Cerebellar nuclear complex (tissue), 1 donor: ENCODE measurements at places on chromosomes 4 and X.

DNA sequence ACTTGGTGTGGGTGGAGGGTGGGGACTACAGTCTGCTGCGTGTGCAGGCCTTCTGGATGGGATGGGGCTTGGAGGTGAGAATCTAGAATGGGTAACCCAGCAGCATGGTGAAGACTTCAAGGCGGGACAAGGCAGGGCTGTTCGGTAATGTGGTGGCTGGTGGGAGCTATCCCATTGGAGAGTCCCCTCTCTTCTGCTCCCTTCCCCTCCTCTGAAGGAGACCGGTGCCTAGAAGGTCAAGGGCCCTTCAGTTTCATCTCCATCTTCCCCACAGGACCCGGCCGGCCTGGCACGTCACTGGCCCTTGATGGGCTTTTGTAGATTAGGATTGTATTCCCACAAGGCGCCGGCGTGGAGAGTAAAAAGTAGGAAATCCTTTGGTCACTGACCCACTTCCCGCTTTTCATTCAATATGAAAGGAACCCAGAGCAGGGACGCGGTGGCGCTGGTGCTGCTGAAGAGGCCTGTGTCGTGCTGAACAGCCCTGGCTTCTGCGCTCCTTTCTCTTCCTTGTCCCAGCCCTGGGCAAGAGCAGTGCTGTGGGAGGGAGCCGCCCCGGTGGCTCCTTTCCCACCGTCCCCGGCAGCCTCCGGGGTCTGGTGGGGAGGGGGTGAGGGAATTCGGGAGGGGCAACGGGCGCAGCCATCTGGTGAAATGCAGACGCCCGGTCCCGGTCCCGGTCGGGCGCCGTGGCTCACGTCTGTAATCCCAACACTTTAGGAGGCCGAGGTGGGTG is 7.3 kb upstream of the HMGB3 start:
- no peak for DNase-seq

- DNase-seq: no peak
These were observed 57.6 kb downstream of the RWDD4 start for GRCh38 chr4:183601381-183601780.

GRCh38 chr4:59068722-59069418 is 1958.7 kb upstream of the IGFBP7 start:
- no peak for DNase-seq

- no peak for DNase-seq
These were observed 35.2 kb upstream of the INPP4B start for GRCh38 chr4:142881331-142881730.

DNA sequence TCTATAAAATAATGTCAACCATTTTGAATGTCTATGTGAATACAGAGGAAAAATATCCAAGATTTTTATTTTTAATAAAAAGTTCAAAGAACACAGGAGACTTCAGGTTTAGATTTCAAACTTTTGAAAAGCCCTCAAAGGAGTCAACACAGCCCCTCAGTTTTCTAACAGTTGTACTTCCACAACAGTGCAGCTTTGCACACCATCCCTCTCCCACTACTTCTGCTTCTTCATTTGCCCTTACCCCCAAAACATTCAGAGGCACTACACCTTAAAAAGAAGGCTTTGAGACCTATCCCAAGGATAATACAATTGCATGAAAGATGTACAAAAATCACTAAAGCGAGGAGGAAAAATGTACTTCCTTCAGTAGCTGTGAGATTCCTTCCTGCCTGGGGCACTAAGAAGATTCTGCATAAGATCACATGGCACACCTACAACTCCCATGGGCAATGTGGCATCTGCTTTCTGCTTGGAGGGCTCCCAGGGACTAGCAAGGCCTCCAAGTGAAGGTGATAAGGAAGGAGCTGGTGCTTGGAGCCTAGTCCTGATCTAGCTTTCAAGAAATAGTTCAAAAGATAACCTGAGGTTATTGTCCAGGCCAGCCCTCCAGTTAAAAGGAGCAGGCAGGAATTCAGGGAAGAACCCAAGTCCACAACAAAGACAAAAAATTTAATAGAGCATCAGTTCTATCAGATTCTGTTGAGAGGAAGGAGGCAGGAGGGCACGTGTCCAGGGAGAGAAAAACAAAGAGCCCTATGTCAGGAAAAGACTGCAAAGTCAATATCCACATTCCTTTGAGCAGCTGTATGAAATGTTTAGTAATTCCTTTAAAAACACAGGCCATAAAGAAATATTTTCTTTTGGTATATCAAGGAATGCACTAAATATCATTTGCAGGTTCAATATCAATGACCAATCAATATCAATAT is 19.1 kb downstream of the ARAP2 start:
- no peak for DNase-seq

DNA sequence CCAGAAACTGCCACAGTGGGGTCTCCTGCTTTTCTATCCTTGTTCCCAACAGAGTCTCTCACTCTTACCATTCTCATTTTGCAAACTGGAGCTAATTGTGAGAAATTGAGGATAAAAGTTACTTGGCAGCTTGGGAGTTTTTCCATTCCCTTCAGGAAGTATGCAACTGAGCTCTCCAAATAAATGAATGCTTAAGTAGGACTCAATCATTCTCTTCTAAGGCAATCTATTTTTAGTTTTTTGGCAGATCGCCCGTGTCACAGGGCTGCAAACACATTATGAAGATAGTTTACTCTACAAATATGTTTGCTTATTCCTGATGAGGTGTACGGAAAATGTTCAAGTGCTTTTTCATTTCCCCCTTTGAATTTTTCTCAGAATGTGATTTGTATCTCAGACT is 5.3 kb downstream of the ASB11 start:
- DNase-seq: no peak

- no peak for DNase-seq
These were observed 64.4 kb upstream of the ENPEP start for GRCh38 chr4:110411574-110412011.

DNA sequence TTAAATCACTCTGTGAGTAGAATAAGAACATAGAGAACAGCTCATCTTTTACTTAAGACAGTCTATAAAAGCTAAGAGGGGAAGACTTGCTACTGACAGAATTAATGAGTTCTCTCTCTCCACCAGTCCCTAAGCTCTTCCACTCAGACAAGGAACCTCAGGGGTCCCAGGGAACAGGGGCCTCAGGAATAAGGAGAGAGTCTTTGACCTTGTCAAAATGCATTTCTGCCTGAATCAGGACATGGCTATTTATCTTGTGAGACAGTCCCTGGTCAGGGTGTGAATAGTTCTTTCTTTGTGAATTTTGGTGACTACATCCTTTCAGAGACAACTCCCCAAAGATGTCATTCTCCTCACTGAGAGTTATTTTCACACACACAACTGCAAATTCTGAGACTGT is 218.7 kb upstream of the HS3ST1 start:
- DNase-seq: no peak

DNA sequence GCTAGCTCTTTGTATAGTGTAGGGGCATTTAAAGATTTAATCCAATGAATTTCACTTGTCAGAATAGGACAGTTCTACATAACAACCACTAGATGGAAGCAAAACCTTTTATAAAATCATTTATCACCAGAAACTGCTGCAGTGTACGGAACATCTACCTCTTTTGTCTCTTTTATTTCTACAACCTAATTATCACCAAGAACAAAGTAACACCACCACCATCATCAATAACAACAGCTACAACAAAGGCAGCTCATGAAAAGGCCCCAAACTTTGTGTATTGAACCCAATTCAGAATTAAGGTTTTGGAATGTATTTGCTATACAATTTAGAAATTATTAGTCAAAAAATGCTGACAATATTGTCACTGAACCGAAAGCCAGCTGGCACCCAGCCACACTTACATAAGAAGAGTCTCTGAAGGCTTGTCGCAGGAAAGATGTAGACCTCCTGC is 260.9 kb upstream of the RPS6KA3 start:
- DNase-seq: peak; percentile 68

DNA sequence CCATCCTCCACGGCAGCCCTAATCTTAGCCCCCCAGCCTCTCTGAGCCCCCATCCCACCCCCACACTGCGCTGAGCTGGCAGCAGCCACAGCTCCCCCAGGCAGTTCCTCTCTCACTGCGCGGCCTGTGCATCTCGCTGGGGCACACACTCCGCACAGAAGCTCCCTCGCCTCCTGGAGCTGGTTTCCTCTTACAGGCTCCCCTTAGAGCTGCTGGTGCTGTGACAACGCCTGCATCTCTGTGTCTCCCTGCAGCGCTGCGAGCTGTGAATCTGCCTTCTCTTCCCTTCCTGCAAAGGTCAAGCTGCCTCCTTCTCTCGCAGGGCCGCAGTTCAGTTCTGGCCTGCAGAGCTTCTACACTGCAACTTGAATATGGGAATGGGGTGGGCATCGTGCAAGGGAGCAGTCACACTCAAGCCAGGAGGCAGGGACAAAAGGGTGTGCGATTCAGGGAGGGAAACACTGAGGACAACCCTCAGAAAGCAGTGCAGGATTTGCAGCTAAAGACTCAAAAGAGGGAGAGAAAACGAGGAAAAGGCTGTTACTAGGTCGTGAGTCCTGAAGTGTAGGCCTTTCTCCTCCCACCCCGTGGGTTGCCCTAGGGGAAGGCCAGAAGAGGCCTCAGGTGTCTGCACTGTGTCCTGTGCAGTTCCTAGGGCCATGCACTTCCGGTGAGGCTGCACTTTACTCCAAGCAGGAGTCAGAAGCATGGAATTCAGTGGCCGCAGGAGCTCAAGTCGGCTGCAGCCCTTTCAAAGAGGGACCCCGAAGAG is 87.0 kb downstream of the BCOR start:
- DNase-seq: no peak

- DNase-seq: no peak
These were observed 50.3 kb upstream of the LCORL start for GRCh38 chr4:18071894-18072293.

- DNase-seq: no peak
These were observed 76.8 kb upstream of the RAB40AL start for GRCh38 chrX:102860235-102860634.

- DNase-seq: no peak
These were observed 481.9 kb downstream of the ACTRT1 start for GRCh38 chrX:127570276-127570675.

- DNase-seq: no peak
These were observed 7.2 kb downstream of the ZFP42 start for GRCh38 chr4:188002751-188003150.

GRCh38 chr4:113445286-113445685 is 316.3 kb downstream of the CAMK2D start:
- DNase-seq: no peak

- no peak for DNase-seq
These were observed 308 bp upstream of the TLR2 start for GRCh38 chr4:153683763-153684181.

DNA sequence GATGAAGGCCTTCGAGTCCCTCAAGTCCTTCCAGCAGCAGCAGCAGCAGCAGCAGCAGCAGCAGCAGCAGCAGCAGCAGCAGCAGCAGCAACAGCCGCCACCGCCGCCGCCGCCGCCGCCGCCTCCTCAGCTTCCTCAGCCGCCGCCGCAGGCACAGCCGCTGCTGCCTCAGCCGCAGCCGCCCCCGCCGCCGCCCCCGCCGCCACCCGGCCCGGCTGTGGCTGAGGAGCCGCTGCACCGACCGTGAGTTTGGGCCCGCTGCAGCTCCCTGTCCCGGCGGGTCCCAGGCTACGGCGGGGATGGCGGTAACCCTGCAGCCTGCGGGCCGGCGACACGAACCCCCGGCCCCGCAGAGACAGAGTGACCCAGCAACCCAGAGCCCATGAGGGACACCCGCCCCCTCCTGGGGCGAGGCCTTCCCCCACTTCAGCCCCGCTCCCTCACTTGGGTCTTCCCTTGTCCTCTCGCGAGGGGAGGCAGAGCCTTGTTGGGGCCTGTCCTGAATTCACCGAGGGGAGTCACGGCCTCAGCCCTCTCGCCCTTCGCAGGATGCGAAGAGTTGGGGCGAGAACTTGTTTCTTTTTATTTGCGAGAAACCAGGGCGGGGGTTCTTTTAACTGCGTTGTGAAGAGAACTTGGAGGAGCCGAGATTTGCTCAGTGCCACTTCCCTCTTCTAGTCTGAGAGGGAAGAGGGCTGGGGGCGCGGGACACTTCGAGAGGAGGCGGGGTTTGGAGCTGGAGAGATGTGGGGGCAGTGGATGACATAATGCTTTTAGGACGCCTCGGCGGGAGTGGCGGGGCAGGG is 568 bp downstream of the HTT start:
- DNase-seq: no peak

- no peak for DNase-seq
These were observed 29.0 kb downstream of the F9 start for GRCh38 chrX:139559383-139560042.

GRCh38 chrX:120560405-120560841 is 339 bp downstream of the CUL4B start:
- no peak for DNase-seq

DNA sequence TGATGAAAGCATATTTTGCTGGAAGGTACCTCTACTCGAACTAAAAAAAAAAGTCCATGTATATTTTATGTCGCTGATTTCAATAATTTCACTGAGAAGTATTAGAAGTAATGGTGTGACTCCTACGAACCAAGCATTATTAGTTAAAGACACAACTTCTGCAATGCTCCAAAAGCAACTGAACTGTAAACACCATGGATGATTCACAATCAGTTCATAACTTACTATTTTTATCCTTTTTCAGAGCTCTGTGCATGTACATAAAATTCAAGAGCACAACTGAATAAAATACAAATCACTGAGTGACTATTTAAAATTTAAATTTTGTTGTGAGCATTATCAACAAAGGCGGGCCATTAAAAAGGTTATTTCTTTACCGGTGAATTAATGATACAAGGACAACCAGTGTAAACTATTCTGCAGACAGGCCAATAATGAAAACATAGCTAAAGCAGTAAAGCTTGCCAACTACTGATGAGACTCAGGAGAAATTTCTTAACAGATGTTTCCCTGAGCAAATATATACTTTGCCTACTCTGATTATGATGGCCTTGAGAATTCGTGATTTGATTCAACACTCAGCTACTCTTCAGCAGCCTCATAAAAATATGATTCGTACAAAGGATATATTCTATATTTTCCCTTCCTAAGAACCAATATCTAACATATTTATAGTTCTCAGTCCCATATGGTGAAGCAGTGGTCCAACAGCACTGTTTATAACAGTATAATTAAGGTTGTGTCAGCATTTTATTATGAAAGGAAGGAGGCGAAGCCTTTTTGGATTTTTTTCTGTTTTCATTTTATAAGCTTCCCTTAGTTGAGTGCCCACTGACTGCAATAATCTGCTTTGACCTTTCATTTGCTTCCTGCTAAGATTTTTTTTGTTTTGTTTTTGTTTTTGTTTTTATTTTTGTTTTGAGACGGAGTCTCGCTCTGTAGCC is 62.8 kb upstream of the NEIL3 start:
- no peak for DNase-seq

GRCh38 chr4:109043286-109043685 is 259.2 kb downstream of the COL25A1 start:
- DNase-seq: no peak

DNA sequence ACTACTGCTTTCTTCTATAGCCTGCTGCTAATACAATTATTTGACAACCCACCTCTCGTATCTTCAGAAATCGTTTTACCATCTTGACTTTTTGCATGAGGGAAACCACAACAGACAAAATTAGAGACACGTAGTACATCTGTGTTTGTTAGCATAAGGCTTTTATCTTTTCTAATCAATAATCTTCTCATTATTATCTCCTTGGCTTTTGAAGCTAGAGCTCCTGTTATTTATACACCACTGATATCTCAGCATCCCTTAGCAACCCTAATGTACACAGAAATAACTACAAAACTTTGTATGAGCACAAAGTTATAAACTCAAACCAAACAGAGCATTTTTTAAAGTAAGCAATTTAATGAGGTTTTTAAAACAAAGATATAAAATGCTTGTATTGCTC is 39.7 kb downstream of the CORIN start:
- DNase-seq: no peak

- no peak for DNase-seq
These were observed 413.5 kb upstream of the GRIA3 start for GRCh38 chrX:122770581-122770980.
